GM10248 (cell line): ENCODE measurements at places on chromosomes 7 and 10.

DNA sequence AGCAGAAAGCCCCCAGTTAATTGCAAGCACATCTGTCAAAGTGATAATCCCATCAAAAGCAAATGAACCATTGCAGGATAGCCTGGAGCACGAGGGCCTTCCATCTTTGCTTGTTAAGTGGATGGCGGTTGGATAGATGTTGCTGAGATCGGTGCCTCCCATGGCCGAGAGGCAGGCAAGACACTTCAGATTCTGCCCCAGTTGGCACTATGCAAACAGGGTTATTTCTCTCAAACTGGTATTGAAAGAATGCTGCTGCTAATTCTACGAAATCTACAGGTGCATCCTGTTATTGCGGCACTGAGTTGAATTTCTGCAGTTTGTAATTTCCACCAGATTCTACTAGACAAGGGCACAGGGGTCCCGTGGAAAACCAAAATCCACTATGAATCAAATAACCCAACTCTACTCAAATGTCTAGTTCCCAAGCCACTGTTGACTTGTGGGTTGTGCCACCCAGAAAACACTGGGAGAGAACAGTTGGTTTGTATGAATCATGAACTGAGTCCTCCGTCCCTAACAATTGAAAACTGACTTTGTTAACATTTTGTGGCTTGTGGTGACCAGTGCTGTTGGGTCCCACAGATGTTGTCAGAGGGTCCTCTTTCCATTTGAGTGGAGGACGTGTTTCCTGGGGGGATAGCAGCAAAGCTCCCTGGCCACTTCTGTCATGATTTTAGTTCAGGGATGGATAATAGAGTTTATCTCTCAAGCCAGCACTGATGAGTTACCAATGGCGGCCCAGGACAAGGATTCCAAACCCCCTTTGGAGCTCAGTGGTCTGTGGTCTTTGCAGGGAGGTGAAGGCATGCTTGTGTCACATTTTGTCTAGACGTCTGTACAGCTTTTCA lies 7.1 kb upstream of the IL2RA start:
- no peak for DNase-seq

DNA sequence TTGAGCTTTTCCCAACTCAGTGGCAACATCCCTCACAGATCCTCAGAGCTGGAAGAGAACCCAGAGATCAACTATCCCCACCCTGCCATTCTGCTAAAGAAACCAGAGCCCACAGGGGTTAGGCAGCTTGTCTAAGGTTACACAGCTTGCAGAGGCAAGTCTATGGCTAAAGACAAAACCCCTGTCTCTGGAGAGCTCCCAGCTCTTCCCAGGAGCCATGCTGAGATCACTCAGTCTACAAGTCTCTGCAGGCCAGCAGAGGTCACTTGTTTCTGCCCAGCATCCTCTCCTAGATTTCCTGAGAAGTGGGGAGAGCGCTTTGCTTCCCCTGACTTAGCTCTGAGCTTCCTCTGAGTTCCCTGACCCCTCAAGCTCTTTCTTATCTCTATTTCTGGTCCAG lies 28.5 kb upstream of the LOXL4 start:
- no peak for DNase-seq

GRCh38 chr7:112510001-112510742 lies 29.4 kb downstream of the LSMEM1 start:
- DNase-seq: peak; percentile 32

GRCh38 chr10:94623572-94623971 lies 60.0 kb upstream of the CYP2C18 start:
- no peak for DNase-seq

GRCh38 chr7:26356229-26356628 lies 64.6 kb downstream of the SNX10 start:
- DNase-seq: no peak

GRCh38 chr7:30764030-30764975 lies 6.9 kb upstream of the MINDY4 start:
- DNase-seq: no peak

GRCh38 chr7:114182837-114183236 lies 231.8 kb upstream of the FOXP2 start:
- DNase-seq: no peak

DNA sequence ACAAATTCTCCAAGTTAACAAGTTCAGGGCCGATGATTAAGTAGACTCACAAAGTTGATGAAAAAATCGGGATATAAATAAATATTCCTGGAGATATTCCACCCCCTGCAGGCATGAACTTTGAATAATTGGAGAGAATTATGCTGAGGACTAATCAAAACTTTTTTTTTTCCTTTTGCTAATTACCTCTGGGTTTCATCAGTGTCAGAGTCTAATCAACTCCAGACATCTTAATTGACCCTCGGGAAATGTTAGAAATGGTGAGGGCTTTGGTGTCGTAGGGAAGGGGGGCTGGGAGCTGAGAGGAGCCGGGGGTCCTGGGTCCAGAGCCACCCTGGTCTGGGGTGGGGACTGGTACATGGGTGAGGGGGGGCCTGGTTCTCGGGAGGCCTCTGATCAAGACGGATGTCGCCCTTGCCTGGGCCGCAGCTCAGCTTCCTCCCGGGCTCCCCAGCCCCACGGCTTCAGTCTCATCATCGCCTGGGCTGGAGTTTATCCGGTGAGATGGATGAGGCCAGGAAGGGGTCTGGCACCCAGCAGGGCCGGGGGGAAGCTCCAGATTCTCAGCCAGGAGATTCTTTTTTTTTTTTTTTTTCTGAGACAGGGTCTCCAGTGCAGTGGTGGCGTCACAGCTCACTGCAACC lies 30.4 kb upstream of the ELFN1 start:
- no peak for DNase-seq

- DNase-seq: no peak
These were observed 129.3 kb downstream of the NRCAM start for GRCh38 chr7:108326938-108327337.

DNA sequence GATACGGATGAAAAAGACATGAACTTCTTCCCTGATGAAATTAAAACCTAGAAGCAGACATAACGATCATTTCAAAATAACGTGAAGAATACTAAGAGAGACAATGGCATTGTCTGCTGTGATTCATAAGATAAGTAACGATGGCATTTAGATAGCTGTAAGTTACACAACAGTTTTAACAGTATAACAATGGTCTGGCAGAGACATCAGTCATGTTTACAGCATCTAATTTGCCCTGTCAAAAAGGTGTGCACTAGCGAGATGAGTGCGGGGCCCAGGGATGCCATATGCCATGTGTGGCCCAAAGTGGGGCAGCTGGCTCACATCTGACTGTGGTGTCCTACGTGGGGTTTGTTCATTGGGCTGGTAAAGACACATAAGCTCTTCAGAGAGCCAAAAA lies 55.7 kb upstream of the RHEB start:
- DNase-seq: no peak

DNA sequence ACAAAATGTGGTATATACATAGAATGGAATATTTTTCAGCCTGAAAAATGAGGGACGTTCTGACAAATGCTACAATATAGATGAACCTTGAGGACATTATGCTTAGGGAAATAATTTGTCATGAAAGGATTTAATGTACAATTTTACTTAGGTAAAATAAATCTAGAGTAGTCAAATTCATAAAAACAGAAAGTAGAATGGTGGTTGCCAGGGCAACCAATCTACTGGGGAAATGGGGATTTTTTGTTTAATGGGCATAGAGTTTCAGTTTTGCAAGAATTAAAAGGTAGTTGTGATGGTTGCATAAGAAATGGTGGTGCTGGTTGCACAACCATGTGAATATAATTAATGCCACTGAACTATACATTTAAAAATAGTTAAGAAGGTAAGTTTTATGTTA lies 296.0 kb upstream of the SP4 start:
- DNase-seq: no peak

DNA sequence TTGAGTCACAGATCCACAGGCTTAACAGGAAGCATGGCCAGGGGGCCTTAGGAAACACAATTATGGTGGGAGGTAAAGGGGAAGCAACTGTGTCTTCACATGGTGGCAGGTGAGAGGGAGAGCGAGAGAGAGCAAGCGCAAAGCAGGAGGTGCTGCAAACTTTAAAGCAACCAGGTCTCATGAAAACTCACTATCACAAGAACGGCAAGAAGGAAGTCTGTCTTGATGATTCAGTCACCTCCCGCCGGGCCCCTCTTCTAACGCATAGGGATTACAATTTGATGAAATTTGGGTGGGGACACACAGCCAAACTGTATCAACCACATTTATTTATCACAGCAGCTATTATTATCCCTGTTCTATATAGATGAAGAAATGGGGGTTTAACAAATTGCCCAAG lies 201.6 kb downstream of the DPP6 start:
- no peak for DNase-seq

GRCh38 chr7:46850563-46851330 lies 731.2 kb downstream of the TNS3 start:
- DNase-seq: no peak

- DNase-seq: no peak
These were observed 486.3 kb downstream of the ACTR3B start for GRCh38 chr7:153245809-153246208.

GRCh38 chr10:66819691-66820090 lies 106.1 kb upstream of the LRRTM3 start:
- DNase-seq: no peak

GRCh38 chr7:144738708-144739314 lies 97.0 kb downstream of the TPK1 start:
- DNase-seq: peak; percentile 18

- DNase-seq: no peak
These were observed 704 bp upstream of the ERLIN1 start for GRCh38 chr10:100186253-100187212.

DNA sequence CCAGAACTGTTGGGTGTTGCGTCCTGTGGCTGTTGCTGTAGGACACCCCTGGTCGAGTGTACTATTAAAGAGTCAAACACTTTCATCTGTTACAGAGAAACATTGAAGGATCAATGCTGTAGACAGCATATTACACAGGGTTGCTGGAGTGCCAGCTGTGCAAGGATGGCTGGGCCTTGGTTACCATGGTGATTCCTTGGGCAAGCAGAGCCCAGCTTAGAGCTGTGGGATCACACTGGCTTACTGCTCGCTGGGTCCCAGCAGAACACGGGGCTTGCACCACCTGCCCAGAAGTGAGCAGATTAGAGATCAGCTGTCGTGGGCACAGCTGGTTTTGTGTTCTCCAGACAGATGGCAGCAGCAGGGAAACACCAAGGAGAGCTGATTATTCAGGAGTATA lies 76.0 kb downstream of the GPR141 start:
- DNase-seq: no peak

GRCh38 chr7:39582536-39582935 lies 16.3 kb downstream of the YAE1 start:
- DNase-seq: no peak

DNA sequence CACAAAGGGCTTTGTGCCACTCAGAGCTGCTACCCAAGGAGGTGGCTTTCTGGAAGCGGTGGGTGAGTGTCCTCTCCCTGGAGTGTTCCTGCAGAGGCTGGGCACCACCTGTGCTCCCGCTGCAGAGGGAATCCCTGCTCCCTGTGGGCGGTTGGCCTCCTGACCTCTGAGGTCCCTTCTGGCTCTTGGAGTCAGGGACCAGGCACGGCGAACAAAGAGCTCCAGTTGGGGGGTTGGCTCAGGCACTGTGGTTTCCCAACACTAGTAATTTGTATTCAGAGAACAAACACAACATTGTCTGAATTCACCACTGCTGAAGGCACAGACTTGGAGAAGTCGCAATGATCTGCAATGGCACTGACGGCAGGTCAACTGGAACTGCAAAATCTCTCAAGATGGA lies 328.9 kb downstream of the PRPF18 start:
- no peak for DNase-seq

DNA sequence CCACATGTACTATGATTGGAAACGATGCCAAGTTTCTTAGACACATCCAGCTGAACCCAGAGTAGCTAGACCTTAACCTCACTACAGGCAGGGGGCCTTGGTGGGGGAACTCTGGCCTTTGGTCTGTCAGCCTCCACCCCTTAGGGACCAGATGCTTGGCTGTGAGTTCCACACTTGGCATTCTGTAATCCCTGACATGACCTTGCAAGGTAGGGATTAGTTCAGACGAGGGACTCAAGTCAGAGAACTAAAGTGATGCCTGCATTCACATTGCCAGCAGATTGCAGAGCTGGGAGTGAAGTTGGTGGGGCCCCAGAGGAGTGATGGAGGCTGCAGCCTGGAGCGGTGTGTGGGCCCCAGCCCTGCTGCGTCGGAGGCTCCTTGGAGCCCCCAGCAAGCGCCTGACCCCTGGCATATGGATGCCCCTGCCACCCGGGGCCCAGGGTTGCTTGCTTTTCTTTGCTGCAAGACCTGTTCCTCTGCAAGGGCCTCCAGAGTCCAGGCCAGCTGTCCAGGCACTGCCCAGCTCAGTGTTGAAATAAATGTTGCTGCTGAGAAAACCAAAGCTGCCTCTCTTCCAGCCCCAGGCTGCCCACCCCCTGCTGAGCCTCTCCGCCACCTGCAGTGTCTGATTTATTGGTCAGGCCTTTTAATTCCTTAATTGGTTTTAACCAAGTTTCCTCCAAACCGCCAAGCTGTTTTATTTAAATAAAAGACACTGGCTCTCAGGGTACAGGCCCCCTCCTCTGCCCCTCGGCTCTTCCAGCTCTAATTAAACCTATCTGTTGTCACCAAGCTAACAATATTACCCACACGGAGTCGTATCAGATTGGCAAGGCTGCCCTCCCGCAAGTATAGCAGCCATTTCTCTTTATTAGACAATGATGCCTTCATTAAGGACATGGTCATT lies 4.7 kb downstream of the NPTX2 start:
- DNase-seq: no peak

- DNase-seq: no peak
These were observed 116.6 kb downstream of the PTPN20 start for GRCh38 chr10:47027784-47028260.

GRCh38 chr10:112295853-112296830 lies 12.9 kb downstream of the TECTB start:
- no peak for DNase-seq

GRCh38 chr7:38709123-38709522 lies 78.0 kb upstream of the AMPH start:
- no peak for DNase-seq

DNA sequence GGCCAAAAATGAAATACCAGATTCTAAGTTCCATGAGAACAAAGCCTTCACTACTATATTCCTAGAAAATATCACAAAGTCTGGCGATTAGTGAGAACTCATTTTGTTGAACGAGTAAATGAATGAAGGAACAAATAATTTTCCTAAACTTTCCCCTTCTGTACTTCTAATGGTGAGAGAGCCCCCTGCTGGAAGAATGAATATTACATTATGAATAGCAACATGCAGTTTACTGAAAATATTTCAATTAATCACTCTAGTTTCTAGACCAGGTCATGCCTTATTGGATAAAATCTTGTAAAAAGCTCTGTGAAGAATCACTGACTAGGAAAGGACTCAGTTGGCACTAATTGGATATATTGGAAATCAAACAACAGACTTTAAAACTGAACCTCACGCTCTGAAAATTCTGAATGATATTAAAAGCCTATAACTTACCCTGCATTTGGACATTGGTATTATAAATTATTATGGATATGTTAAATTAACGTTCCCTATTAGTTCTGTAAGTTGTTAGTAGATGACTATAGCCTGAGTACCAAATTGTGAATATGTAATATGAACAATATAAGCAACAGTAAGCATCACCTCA lies 32.4 kb upstream of the MTPN start:
- peak; percentile 22 for DNase-seq

GRCh38 chr10:113444766-113445365 lies 108.0 kb upstream of the HABP2 start:
- DNase-seq: no peak

GRCh38 chr7:98761225-98761624 lies 108.6 kb downstream of the TMEM130 start:
- DNase-seq: no peak

GRCh38 chr7:904847-905246 lies 28.5 kb downstream of the GET4 start:
- no peak for DNase-seq
